Bone marrow (tissue), 2 donors: ENCODE measurements at places on chromosomes 16 and 17.

DNA sequence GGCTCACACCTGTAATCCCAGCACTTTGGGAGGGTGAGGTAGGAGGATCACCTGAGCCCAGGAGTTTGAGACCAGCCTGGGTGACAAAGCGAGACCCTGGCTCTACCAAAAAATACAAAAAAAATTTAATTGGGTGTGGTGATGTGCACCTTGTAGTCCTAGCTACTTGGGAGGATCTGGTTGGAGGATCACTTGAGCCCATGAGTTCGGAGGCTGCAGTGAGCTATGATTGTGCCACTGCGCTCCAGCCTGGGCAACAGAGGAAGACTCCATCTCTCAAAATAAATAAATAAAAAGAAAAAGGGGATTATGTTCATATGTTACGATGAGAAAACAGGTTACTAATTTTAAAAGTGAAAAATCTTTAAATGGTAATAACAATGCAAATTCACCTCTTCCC is 996 bp downstream of the MLKL start:
- DNase-seq: no peak

DNA sequence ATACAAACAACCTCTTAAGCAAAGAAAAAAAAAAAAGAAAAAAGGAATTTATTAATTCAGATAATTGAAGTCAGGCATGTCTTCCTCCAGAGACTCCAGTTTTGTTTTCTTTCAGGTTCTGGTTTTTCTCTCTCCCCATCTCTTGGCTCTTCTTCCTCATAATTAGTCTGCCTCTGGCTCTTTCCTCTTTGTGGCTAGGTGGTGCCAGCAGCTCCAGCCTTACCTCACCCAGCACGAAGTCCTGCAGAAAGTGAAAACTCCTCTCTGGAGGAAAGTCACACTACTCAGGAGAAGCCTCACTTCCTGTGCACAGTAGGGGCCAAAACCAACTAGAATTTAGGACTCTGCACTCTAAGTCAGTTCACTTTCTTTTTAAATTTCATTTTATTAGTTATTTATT is 10.3 kb upstream of the NFAT5 start:
- no peak for DNase-seq

DNA sequence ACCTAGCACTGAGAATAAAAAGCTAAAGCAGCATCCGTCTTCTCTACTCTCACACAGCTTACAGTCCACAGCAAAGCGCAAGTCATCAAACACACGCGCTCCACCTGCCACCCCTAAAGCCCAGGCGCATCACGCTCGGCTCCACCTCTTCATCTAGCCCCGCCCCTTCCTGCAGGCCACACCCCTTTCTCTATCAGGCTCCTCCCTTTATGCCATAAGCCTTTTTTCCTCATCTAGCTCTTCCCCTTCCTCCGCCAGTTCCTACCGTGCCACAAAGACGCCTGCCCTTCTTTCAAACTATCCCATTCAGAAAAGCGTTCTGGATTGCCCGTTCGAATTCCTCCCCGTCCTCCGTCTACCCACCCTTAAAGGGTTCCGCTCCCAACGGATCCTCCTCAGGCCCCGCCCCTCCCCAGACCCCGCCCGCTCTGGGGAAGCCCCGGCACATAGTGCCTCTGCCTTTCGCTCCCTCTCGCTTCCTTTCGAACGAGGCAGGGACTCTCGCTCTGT is 417 bp downstream of the C16orf46 start:
- peak; percentile 84 for DNase-seq

DNA sequence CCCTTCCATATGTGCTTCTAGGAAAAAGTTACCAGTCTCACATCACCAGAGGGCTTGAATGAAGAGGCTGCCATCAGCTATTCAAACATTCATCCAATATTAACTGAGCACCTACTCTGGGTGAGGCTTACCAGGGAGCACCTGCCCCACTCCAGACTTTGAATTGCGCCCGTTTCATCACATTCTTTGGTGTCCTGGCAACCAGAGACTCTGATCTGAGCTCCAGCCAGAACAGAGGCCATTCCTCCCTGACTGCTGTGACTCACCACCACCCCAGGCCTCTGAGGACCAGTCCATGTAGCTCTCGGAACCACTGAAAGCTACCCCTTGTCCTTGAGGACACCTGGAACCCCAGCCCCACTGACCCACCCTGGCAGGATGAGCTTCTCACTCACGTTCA is at the start of gene C16orf96:
C16orf96 (plus strand) TSS at position 229 of the 400 bp plus-strand sequence; CDS start at position 379, 150 bp downstream.
- no peak for DNase-seq

DNA sequence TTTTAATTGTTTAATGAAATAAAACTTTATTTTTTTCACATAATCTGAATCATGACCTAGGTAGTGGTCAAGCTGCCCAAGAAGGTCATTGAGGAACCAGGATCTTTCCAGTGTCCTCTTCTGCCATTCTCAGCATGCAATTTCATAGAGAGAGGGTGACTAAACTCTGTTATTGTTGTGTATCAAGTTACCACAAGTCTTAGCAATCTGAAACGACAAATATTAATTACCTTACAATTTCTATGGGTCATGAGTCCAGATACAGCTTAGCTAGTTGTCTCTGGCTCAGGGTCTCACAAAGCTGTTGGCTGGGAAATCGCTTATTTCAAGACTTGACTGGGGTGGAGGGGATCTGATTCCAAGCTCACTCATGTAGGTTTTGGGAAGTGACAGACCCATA is 37.6 kb downstream of the FTO start:
- no peak for DNase-seq

DNA sequence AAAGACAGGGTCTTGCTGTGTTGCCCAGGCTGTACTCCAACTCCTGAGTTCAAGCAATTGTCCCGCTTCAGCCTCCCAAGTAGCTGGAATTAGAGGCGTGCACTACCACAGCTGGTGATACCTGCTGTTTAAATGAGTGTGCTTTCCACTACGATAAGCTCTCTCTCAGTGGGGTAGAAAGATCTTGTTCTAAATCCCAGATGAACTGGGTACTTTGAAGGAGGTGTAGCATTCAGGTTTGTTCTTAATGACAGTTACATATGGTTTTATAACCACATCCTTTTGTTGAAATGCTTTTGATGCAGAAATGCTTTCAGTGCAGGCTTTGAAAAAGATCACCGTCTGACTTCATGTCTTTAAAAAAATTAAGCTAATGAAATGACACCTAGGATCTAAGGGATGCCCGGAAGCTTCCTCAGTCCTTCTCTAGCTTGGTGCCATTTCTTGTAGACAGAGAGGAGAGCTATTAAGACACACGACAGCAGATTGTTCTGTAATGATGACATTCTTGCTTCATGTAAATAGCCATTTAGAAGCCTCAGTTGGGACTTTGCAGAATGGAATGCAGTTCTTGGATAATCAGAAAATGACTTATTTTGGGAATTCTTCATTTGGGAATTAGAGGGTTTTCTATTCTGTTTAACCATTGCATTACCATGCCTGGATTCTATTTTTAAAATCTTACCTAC is 19.5 kb downstream of the PMM2 start:
- DNase-seq: no peak

DNA sequence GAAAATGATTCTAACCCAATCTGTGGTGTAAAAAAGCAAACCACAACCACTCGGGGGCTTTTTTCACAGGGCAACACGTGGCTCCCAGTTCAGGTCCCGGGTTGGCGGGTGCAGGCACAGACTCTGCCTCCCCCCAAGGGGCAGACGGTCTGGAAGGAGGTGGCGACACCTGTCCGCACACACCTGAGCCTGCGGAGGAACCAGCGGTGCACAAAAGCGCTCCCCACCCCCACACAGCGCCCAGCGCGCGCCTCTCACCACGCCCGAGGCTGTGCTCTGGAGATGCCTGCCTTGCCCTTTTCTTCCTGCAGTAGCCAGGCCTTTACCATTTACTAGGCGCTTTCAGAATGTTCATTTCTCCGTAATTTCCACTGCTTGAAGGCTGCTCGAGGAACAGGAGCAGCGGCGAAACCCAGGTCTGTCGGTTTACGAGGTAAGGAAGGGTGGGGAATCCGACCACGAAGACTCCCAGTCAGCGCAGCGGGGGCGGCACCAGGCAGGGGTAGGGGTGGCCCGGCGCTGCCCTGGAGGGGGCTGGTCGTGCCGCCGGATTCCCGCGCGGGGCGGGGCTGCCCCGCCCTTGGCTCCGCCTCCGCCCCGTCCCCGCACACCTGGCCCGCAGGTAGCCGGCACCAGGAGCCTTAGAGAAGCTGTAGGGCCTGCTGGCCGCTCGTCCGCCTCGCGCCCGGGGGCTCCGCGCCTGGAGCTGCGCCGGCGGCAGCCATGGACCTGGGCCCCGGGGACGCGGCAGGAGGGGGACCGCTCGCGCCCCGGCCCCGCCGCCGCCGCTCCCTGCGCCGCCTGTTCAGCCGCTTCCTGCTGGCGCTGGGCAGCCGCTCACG is at the start of gene USP43:
USP43 (plus strand) TSS at position 608 of the 842 bp plus-strand sequence; CDS start at position 724, 116 bp downstream.
- DNase-seq: no peak

- no peak for DNase-seq
These were observed at the start of gene CHST6 for GRCh38 chr16:75495076-75495674. TSS of gene CHST6 (minus strand) at chr16:75495441. CDS start at chr16:75479828, 15,613 bp downstream.

GRCh38 chr16:30430428-30430970 is 669 bp upstream of the DCTPP1 start:
- DNase-seq: no peak

- DNase-seq: no peak
These were observed 31.5 kb downstream of the NF1 start for GRCh38 chr17:31126318-31126717.

- DNase-seq: no peak
These were observed 20.8 kb upstream of the ZFHX3 start for GRCh38 chr16:73068541-73069401.

GRCh38 chr17:73493956-73494926 is 150.0 kb downstream of the SDK2 start:
- no peak for DNase-seq

DNA sequence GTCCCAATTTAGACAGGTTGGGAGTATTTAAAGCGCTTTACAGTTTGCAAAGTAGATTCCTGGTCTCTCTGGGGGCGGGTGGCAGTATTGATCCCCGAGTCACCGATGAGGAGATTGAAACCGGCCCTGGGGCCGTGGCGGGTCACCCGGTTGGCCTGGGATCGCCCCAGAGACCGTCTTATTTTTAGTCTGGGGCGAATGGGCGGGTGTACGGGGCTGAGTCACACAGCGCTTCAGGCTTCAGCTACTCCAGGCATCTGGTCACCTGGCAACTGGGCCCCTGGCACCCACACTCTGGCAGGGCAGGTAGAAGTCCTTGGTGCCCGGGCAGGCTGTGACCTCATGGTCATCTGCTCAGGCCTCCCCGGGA is 669 bp downstream of the MIEF2 start:
- peak; percentile 29 for DNase-seq

DNA sequence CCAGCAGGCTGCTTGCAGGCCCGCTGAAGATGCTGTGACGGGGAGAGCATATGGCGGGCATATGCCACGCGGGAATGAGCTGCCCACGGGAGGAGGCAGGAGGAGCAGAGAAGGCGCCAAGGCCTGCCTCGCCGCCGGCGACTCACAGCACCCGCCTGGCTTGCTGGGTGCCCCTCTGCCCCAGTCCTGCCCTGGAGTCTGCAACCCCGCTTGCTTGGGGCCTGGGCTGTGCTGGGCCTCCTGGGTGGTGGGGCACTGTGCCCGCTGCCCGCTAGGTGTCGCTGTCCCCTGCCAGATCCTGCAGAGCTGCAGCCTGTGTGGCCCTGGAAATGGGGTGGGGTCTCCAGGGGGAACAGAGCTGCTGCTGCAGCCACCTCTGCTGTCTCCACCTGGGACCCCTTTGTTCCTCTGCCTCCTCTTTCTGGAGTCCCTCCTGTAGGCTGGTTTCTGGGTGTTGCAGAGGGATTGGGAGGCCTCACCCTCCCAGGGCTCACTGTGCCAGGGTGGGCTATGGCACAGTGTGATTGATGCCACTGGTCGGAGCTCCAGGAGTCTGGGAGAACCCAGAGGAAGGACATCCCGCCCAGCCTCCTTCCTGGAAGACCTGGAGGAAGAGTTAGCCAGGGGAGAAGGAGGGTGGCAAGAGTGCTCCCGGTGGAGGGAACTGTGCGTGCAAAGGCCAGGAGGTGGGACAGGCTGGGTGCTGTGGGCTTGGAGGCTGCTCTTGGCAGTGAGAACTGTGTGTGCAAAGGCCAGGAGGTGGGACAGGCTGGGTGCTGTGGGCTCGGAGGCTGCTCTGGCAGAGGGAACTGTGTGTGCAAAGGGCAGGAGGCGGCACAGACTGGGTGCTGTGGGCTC is 141.0 kb upstream of the CIBAR2 start:
- DNase-seq: peak; percentile 14

DNA sequence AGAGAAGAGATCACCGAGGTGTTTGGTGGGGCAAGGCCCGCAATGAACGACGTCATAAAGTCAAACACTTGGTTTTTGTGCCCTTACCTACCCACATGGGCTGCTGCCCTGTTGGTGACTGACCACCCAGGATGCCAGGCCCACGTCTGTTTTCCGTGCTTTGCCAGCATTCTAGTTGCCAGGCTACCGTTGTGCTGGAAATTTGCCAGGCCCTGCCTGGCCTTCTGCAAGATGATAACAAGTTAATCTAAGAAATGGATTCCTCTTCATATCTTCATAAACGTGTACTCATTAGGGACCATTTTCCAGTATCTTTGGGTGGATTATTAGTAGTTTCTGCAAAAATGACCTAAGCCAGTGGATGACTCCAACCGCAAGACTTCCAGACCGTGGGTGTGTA is 35.4 kb downstream of the SLC6A4 start:
- no peak for DNase-seq
